ENCODE measurements at places on chromosomes 12 and 14.
A peak's percentile ranks its signal among the peaks of the same experiment; 100 is the strongest.

GRCh38 chr12:105235281-105235731 is 668 bp downstream of the APPL2 start:
- ATAC-seq: no peak

GRCh38 chr12:131003716-131004045 is 50.0 kb downstream of the ADGRD1 start:
- ATAC-seq: no peak

- no peak for ATAC-seq
These were observed 132.2 kb upstream of the NUDT4 start for GRCh38 chr12:93245543-93245942.

- ATAC-seq: no peak
These were observed 13.9 kb downstream of the BAZ2A start for GRCh38 chr12:56616244-56616643.

DNA sequence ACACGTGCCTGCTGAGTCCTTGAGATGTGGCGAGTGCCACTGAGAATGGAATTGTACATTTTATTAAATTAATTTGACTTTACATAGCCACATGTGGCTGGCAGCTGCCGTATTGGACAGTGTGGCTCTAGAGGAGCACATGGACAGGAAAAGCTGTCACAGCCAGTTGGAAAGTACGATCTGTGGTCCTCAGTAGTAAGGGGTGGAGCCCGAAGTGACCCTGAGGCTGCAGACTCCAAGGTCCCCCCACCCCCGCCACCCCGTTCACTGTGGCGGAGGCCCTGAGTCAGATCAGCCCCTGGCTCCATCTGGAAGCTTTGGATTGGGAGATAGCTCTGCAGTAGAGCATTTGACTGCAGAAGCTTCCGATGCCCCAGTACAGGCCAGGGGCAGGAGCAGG is 25.8 kb upstream of the BEGAIN start:
- no peak for ATAC-seq

GRCh38 chr12:109612003-109612402 is 38.4 kb downstream of the MVK start:
- ATAC-seq: no peak

DNA sequence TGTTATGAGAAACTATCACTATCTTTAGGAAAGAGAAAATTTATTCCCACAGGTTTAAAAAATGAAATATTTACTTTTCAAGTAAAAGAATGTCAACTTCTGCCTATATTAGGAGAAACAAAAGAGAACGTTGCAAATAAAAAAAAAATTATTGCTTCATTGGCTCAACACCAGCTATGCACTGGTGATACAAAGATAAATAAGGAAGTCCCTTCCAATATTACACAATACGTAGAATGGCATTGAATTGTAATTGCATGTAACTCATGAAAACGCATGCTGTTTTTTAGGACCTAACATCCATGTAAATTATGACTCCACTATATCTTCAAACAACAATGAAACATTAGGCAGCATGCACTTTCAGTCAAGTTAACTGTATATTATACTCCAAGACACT is 56.4 kb upstream of the RERGL start:
- ATAC-seq: peak; percentile 34

DNA sequence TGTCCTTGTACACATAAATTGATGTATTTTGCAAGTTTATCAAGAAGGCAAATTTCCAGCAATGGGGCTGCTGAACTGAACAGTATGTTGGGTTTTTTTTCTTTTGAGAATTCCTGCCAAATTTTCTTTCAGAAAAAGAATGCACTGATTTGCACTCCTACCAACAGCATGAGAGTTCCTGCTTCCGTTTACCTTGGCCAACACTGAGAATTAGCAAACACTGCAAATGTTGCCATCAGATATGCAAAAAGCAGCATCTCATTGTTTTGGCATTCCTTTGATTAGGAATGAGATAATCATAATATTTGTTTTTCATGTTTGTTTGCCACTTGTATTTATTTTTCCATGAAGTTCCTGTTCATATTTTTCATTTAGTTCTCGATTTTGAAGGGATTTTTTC is 82.4 kb downstream of the RTN1 start:
- ATAC-seq: no peak

GRCh38 chr12:5807090-5807414 is 138.0 kb downstream of the ANO2 start:
- no peak for ATAC-seq

GRCh38 chr12:78560633-78561032 is 303.9 kb upstream of the SYT1 start:
- no peak for ATAC-seq

- ATAC-seq: no peak
These were observed 16.3 kb downstream of the ELK3 start for GRCh38 chr12:96210376-96211055.

DNA sequence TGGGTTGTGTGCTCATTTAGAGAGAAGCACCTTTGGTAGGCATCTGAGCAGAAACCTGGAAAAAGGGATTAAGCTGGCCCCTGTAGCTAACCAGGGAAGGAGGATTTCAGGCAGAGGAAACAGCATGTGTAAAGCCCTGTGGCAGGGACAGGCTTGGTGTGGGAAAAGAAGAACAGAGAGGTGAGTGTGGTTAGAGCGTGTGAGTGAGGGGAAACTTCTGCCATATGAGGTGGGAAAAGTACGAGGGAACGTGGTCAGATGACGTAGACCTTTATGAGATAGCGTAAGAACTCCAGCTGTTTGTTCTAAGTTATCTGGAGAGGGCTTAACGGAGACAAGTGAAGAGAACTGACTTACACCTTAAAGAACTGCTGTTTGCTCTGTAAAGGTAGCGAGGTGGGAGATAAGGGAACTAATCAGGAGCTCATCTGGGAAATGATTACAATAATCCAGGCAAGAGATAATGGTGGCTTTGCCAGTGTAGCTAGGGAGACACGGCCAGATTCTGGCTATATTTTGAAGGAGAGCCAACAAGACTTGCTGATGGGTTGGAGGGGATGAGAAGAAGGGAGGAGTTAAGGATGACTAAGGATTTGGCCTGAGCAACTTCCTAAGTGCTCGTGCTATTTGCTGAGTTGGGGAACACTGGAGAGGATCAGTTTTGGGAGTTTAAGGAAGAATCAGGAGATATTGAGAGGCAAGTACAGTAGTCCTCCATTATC is 234.0 kb downstream of the ETNK1 start:
- ATAC-seq: no peak

DNA sequence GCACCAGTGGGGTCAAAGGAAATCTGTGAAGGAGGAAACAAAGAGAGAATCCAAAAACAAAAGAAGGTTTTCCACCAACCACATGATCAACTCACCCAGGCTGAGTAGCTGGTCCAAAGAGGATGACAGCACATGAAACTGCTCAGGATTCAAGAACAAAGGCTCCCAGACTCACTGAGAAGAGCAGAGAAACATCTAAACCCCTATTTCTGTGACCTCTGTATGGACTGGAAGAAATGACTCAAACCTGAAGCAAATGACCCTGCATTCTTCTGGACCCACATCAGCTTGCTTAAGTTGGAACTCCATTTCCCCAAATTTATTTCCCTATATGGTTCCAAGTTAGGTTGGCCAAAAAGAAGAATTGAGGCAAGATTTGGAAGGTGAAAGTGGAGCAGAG is 26.3 kb downstream of the TC2N start:
- no peak for ATAC-seq
